ENCODE measurements at places on chromosomes 1 and 21.

GRCh38 chr1:52727114-52727586, 897 bp downstream of the ZYG11B start:
- no peak for DNase-seq

- no peak for DNase-seq
Measured at GRCh38 chr1:248585266-248585665, 10.7 kb upstream of the OR2T34 start.

GRCh38 chr1:31241321-31241720, 1.6 kb upstream of the NKAIN1 start:
- no peak for DNase-seq

- no peak for DNase-seq
Measured at GRCh38 chr1:212981025-212981495, 30.7 kb downstream of the VASH2 start.

GRCh38 chr21:35601211-35601610, 459.1 kb downstream of the SETD4 start:
- no peak for DNase-seq

GRCh38 chr21:37655611-37656300, 260.5 kb downstream of the KCNJ6 start:
- DNase-seq, result no peak

DNA sequence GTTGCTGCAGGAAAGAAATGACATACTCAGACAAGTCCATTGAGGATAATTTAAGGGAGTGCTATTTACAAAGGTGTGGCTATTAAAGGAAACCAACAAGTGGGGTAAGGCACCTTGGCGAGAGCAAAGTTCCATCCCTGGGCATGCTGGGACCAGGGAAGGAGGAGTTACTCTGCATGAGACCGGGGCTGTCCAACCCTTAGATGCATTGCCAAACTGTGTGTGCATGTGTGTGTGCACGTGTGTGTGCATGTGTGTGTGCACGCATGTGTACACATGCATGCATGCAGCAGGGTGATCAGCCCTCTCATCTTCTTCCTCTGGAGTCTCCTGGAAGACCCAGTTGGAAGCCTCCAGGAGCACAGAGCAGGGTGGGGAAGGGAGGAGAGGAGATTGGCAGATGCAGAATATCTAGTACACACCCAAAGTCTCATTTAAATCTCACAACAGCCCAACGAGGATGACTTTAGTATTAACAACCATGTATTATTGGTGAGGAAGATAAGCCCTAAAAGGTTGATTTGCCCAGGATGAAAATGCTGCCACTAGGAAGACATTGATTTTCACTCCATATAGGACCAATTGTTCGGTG, 72.2 kb upstream of the CD34 start:
- no peak for DNase-seq

GRCh38 chr1:19478322-19478721, 7.0 kb downstream of the CAPZB start:
- DNase-seq, result no peak

GRCh38 chr1:39478126-39478915, 13.1 kb upstream of the BMP8A start:
- DNase-seq, result no peak

DNA sequence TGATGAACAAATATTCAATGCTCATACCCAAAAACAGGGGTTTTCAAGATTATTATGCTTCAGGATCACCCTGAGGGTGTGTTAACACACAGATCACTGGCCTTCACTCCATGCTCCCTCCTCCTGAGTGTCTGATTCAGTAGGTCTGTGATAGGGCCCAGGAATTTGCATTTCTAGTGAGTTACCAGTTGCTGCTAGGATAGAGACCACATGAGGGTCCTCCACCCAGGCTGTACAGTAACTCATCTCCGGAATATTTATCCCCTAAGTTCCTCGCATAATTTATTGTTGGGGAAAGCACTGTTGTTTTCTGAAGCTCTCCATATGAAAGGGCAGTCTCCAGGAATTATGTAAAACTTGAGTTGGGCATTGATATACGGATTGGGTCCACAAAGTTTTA, 1106.6 kb upstream of the B3GALT2 start:
- DNase-seq, result no peak

DNA sequence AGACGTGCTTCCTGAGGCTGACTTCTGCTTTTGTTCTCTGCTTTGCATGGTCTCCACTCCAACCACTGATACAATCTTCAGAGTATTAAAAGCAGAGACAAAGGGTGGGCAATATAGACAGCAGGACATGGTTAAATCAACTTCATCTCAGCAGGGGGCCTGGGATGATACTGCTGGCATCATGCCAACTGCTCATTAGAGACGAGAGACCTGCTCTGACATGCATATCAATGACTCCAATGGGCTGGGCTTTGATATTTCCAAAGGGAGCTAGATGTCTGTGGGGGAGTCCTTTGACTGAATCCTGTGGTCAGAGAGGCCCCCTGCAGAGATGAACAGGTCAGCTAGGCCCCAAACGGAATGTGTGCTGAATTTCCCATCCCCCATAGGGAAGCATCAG, 106.6 kb downstream of the ACTL8 start:
- DNase-seq, result no peak

DNA sequence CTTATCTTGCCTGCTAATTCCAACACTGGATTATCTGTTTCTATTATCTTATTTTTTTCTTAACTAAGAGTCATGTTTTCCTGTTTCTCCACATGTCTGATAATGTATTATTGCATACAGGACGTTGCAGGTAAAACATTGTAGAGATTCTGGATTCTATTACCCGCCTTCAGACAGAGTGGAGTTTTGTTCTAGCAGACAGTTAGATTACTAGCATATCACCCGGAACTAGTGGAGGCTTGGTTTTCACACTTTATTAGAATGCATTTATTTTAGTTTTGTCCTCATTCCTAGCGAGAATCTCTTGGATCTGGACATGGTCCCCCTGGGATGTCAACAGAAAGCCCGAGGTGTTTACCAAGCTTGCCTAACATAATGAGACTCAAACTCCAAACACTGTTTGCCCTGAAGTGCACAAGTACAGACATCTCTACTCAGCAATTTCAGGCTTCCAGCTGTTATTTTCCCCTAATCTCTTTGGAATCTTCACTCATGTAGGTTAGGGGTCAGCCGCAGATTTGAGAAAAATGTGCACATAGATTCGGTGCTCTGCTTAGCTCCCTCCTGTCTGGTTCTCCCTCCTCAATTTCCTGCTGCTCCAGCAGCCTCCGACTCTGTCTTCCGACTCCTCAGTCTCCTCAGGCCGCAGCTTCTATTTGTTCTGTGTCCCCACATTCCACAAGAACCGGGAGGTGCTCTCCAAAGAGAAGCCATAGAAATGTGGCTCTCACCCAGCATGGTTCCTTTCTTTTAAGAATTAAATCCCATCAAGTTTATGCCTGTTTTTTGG, 36.8 kb upstream of the PTPRF start:
- no peak for DNase-seq

- DNase-seq, result no peak
Measured at GRCh38 chr1:81660286-81660685, 140.4 kb upstream of the ADGRL2 start.

DNA sequence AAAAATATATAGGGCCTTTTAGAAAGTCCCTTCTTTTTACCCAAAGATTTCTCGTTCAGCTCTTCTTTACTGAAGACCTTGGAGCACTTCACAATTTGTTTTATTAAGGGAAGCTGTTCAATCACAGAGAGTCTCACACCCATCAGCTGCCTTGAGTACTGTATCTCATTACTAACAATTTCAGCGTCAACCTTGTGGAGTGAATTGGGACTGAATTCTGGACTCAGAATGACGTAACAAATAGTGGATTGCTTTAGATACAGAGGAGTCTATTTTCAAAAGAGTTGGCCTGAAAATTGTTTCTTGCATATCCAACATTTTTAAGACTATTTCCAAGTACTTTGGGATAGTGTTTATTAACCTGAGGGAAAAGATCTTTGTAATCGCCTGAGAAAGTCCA, 7.9 kb downstream of the MAP10 start:
- no peak for DNase-seq

GRCh38 chr1:246572785-246573184, 6.5 kb downstream of the CNST start:
- no peak for DNase-seq

- DNase-seq, result no peak
Measured at GRCh38 chr1:220283625-220284024, 11.4 kb upstream of the RAB3GAP2 start.

DNA sequence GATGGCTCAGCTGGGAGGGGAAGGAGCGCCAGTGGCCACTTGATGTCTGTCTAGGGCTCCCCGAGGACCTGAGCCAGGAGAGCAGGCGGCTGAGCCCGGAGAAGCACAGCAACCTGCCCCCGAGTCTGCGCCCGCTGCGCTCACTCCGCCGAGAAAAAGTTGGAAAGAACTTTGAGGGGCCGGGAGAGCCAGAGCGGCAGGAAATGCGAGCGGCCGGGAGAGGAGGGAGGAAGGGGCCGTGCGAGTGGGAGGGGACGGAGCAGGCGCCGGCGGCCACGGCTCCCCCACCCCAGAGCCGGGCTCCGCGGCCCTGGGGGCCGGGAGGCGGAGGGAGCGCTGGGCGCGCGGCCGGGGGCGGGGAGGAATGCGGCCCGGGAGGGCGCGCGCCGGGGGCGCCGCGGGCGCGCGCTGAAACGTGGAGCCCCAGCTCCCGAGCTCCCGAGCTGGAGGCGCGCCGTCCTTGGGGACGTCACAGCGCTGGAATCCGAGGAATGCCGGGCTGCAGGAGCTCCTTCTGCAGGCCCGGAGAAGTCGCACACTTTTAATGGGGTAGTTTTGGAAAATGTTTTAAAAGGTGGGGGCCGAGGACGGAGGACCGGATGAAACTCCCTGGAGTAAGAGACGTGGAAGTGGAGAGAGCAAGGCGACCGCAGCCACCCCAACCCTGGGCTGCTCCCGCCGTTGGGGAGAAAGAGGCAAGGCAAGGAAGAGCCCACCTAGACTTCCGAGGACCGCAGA, at the start of gene PTPN14:
TSS of gene PTPN14 (minus strand) at position 167 of the 738 bp plus-strand sequence. CDS start 86,799 bp downstream, outside the sequence.
- peak; percentile 87 for DNase-seq

DNA sequence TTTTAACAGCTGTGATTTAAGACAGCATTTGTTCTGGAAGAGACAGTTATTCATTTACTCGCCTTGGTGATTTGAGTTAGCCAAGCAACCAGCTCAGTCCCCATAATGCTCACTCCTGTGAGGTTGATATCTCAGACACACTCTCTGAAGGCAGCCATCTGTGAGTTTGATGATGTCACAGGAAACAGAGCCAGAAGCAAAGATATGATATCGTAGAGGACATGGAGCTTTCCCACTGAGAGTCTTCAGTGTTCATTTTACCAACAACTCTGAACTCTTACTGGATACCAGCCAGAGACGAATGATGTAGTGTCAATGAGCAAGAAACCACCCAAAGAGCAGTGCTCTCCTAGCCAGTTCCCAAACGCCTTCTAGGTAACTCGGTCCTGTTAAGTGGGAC, 219.4 kb downstream of the SLC35F3 start:
- DNase-seq, result no peak

- no peak for DNase-seq
Measured at GRCh38 chr1:72322910-72323309, 40.6 kb upstream of the NEGR1 start.

DNA sequence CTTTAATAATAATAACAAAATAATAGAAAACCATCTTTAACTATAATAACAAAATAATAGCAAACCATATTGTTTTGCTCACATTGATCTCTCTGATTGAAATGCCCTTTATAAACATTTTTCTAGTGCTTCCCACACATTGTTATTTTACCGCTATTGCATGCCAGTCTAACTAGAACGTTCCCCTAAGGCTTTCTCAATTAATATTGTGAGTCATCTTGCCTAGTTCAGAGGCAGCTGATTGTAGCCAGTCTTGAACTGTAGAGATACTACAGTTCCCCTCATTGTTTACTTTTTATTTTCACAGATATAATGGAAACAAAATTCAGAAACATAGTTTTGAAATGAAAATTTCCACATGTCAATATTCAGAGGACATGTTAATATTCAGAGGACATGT, 192.3 kb upstream of the ADGRL4 start:
- DNase-seq, result no peak

GRCh38 chr1:184574588-184574987, 180.1 kb downstream of the EDEM3 start:
- DNase-seq, result no peak

DNA sequence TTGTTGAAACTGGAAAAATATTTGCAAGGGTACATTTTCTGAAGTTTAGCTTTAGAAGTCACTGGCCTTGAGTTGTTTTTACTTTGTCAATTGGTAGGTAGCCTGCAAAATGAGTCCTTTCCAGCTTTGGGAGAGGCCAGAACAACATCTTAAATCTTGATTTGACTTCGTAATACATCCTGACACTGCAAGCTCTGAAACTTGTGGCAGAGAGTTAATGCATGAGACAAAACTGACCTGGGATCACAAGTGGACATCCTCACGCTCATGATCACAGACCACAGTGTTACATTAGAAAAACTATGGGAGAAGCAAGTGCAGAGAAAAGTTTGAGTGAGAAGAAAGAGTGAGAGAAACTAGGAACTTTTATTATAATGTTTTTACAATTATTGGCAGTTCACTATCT, 550.9 kb downstream of the USP25 start:
- DNase-seq, result no peak

Measured in H54 (cell line).